ENCODE measurements at places on chromosomes 1 and 21. TPM values are rescaled to one million over a fixed set of nuclear protein-coding genes. Genes with fewer than 3 reads are reported as not detected.
A peak's percentile ranks its signal among the peaks of the same experiment; 100 is the strongest.

DNA sequence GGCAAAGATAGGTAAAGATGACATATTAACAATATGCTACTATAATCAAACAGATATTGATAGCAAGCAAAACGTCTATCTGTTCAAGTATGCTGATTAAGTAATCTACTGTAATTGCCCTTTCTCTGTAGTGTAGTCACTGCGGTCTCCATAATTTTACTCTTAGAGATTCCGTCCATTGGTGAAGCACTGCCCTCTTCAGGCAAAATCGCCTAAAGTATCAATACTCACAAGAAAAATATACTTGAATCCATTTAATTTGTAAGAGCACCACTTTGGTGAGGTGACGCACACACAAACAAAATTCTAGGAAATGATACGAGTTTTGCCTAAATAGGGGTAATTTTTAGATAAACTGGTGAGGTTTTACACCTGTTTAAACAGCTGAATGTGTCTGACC is 434.6 kb upstream of the CHRM3 start:
- H3K4me1 ChIP-seq = no peaks in the 10 kb centered on the region
- no peak for DNase-seq
- H3K27me3 ChIP-seq = no peaks in the 10 kb centered on the region

Gene FHAD1
- total RNA-seq = 0.53 TPM

DNA sequence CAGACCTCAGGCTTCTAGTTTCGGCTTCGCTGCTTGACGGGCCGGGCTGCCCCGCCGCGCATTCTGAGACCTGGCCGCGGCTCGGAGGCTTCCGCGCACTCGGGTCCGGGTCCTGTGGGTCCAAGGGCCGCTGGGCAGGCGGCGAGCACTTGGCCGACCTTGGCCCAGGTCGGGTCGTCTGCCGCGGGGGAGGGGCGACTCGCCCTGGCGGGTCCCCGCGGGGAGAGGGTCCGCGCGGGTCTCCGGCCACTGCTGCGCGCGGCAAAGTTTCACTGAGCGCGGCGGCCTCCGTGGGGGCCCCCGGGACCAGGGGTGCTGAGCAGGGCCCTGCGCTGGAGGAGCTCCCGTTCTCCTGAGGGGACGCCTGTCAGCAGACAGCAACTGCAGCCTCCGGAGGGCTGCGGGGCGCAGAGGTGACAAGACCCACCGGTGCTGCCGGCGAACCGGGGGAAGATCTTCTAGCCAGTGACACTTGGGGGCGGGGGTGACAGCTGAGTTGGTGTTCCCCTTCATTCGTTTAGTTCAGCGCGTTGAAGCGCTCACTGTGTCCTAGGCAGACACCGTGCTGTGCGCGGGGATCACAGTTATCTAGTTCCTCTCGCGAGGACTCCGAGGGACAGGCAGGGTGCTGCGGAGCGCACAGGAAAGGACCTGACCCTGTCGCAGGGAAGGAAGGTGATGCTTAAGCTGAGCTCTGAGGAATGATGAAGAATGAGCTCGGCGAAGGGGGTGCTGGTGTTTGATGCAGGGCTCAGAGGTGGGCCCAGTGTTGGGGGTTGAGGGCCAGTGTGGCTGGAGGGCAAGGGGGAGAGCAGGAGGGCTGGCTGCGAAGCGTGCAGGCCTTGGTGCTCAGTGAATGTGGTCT is 725 bp downstream of the MTFR1L start:
- peak; percentile 87 for DNase-seq
- peak overlapping the region; percentile 91 for H3K27ac ChIP-seq
- H3K36me3 ChIP-seq = peaks cover 4% of the 10 kb centered on the region
- H3K4me1 ChIP-seq = peaks cover 33% of the 10 kb centered on the region
- H3K4me3 ChIP-seq = peak overlapping the region; percentile 87
- H3K27me3 ChIP-seq = no peaks in the 10 kb centered on the region

GRCh38 chr1:151542710-151543129 is 2.6 kb downstream of the TUFT1 start:
- no peak for DNase-seq
- H3K4me1 ChIP-seq = peaks cover 27% of the 10 kb centered on the region
- H3K36me3 ChIP-seq = no peaks in the 10 kb centered on the region
- no peak overlapping the region for H3K4me3 ChIP-seq
- H3K27me3 ChIP-seq = peaks cover 7% of the 10 kb centered on the region
- H3K27ac ChIP-seq = no peak overlapping the region

GRCh38 chr1:16076031-16076864 is 2.8 kb upstream of the FAM131C start:
- H3K27ac ChIP-seq = no peak overlapping the region
- H3K36me3 ChIP-seq = no peaks in the 10 kb centered on the region
- DNase-seq = no peak
- peaks cover 12% of the 10 kb centered on the region for H3K27me3 ChIP-seq

DNA sequence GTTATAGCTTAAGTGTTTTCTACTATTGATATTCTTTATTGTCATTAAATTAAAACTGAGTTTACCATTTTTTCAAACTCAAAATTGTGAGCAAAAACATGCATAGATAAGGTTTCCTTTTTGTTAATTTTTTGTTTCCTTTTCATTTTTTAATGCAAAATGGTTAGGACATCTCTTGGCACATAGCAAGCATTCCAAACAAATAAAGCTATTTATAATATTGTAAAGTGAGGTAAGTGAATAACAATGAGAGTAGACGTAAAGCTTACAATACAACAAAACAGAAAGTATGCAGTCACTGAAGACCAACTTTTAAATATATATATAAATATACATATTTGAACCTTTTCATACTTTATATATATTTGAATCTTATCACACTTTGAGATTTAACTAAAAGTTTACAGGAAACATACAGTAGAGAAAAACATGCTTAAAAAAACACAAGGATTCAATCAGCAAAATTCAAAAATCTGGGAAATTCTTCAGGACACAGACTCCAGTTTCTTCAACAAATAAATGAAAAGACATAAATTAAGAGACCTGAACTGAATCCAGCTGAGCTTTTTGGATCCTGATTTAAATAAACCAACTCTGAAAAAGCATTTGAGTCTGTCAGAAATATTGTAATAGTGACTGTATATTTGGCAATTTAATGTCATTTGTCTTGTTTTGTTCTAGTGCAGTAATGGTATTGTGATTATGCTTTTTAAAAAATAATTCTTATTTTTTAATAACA is 67.5 kb upstream of the SAMSN1 start:
- DNase-seq = no peak
- H3K36me3 ChIP-seq = no peaks in the 10 kb centered on the region
- H3K27ac ChIP-seq = no peak overlapping the region
- peaks cover 19% of the 10 kb centered on the region for H3K4me1 ChIP-seq
- no peak overlapping the region for H3K4me3 ChIP-seq

Gene SLC45A3
- total RNA-seq = 0.32 TPM

Gene MARK1
- total RNA-seq = not detected

GRCh38 chr1:156777573-156777972 is 10.2 kb downstream of the PRCC start:
- peak overlapping the region; percentile 1 for H3K27ac ChIP-seq
- DNase-seq = no peak
- H3K4me1 ChIP-seq = peaks cover 51% of the 10 kb centered on the region
- no peaks in the 10 kb centered on the region for H3K27me3 ChIP-seq
- no peak overlapping the region for H3K4me3 ChIP-seq
- H3K36me3 ChIP-seq = peaks cover 27% of the 10 kb centered on the region

Gene PCP4
- total RNA-seq = not detected

GRCh38 chr1:234197839-234198238 is 175.4 kb upstream of the COA6 start:
- H3K27ac ChIP-seq = no peak overlapping the region
- H3K4me3 ChIP-seq = no peak overlapping the region
- H3K36me3 ChIP-seq = no peaks in the 10 kb centered on the region
- DNase-seq = no peak
- peaks cover 20% of the 10 kb centered on the region for H3K27me3 ChIP-seq
- no peaks in the 10 kb centered on the region for H3K4me1 ChIP-seq

Gene CNR2
- total RNA-seq = not detected

DNA sequence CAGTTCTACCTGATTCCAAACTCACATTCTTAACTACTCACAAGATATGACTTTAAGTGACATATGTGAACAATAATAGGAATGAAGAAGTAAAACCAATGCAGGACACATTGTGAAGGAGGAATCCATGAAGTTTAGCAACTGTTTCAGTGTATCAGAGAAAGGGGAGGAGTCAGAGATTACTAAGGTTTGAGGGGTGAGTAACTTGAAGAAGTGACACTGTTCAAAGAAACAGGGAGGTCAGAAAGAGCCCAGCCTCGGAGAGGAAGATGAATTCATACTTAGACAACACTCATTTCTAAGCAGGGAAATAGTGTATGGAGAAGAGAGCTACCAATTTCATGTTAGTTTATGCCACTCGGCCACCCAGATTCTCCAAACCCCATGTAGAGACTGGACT is 28.2 kb upstream of the RPF1 start:
- H3K4me1 ChIP-seq = no peaks in the 10 kb centered on the region
- H3K4me3 ChIP-seq = no peak overlapping the region
- peaks cover 6% of the 10 kb centered on the region for H3K27me3 ChIP-seq
- DNase-seq = no peak

DNA sequence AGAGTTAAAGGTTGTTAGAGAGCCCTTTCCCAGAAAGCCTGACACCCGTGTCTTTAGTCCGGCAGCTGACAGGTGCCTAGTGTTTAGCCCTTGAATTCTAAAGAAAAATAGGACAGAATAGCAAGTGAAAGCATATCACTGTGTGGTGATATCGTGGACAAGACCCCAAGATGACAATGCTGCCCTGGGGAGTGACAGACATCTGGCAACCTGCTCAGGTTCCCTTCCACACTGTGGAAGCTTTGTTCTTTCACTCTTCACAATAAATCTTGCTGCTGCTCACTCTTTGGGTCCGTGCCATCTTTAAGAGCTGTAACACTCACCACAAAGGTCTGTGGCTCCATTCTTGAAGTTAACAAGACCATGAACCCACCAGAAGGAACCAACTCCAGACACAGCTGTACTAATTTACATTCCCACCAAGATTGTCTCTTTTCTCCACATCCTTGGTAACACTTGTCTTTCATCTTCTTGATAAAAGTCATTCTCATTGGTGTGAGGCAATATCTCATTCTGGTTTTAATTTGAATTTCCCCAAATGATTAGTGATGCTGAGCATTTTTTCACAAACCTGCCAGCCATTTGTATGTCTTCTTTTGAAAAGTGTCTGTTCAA is 107.6 kb upstream of the SGIP1 start:
- no peak overlapping the region for H3K4me3 ChIP-seq
- DNase-seq = no peak
- H3K4me1 ChIP-seq = peaks cover 7% of the 10 kb centered on the region
- peak overlapping the region; percentile 23 for H3K27ac ChIP-seq
- H3K27me3 ChIP-seq = no peaks in the 10 kb centered on the region
- peaks cover 18% of the 10 kb centered on the region for H3K36me3 ChIP-seq

DNA sequence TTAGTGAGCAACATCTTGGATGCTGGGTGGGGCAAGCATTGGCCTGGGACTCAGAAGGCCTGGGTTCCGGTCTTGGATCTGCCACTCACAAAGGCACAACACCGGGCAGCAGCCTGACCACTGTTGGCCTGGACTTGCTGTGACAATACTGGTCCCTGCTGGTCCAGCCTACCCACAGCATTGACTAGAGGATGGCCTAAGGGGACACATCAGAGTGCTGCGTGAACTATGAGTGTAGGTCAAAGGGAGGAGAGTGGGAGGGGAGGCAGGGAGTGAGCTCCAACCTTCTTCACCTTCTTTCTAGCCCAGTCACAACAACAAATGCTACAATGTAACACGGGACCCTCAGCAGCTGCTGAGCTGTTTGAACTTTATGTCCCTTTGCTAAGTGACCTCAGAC is 31.1 kb downstream of the TMEM50A start:
- no peak overlapping the region for H3K27ac ChIP-seq
- DNase-seq = no peak
- H3K27me3 ChIP-seq = no peaks in the 10 kb centered on the region
- H3K4me1 ChIP-seq = no peaks in the 10 kb centered on the region
- H3K36me3 ChIP-seq = no peaks in the 10 kb centered on the region

- no peaks in the 10 kb centered on the region for H3K27me3 ChIP-seq
- no peaks in the 10 kb centered on the region for H3K36me3 ChIP-seq
- DNase-seq = no peak
- no peak overlapping the region for H3K4me3 ChIP-seq
- H3K27ac ChIP-seq = no peak overlapping the region
Measured at GRCh38 chr1:43035821-43036741, 77.4 kb upstream of the SLC2A1 start.

DNA sequence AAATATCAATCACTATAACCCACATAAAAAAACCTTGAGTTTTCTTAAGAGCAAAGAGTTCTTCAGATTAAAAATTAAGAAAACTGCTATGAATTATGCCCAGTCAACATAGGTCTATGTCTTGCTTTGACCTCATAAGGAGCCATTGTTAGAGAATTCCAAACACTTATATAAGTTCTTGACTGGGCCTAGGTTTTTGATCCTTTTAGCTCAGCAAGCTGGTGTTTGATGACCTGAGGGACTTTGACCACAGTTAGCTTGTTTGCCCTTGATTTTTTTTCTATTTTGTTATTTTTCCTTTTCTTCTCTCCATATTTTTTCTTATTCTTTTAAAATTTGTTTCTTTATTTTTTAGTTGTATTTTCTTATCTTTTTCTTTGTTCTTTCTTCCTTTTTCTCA is 122.3 kb downstream of the RHOU start:
- no peak overlapping the region for H3K27ac ChIP-seq
- no peak for DNase-seq
- no peaks in the 10 kb centered on the region for H3K36me3 ChIP-seq
- no peak overlapping the region for H3K4me3 ChIP-seq
- H3K4me1 ChIP-seq = peaks cover 13% of the 10 kb centered on the region

DNA sequence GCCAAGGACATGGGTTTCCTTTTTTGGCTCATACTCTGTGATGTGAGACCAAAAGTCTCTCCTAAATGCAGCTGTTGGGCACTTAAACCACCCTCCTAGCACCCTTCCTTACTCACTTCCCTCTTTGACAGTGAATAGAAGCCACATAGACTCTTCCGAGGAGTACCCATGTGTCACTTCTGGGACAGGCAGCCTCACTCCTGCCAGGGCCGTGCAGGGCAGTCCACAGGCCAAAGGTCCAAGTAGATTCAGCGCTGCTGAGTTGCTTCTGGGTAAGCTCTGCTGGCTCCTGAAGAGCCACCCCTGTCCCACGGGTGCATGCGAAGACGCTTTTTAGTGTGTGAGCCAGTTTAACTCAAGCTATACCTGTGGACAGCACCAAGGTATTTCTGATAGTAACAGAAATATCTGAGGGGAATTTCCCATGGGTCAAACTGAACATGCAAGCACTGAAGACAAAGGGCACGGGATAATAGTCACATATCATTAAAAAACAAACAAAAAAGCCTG is 36.8 kb upstream of the BMP8B start:
- H3K4me1 ChIP-seq = no peaks in the 10 kb centered on the region
- H3K4me3 ChIP-seq = no peak overlapping the region
- H3K36me3 ChIP-seq = no peaks in the 10 kb centered on the region

DNA sequence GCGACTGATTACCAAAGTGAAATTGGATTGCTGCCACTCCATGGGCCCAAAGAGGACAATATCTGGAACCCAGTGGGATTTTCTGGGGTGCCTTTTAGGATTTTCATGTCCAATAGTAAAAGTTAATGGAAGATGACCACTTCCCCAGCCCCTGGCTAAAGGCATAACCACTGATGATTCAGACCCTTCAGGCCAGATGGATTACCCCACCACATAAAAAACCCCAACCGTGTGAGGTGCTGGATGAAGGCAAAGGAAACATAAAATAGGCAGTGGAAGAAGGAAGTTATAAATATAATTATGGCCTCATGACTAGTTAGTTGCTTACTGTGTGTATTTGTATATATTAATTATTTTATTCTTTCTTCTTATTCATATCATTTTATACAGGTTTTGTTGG is 40.2 kb upstream of the IL10 start:
- no peak for DNase-seq
- H3K36me3 ChIP-seq = peaks cover 2% of the 10 kb centered on the region
- no peak overlapping the region for H3K27ac ChIP-seq
- peaks cover 2% of the 10 kb centered on the region for H3K27me3 ChIP-seq

Gene SLC16A4
- total RNA-seq = 0.44 TPM
